MV-4-11 (cell line): ENCODE measurements at places on chromosomes 5 and 9.

DNA sequence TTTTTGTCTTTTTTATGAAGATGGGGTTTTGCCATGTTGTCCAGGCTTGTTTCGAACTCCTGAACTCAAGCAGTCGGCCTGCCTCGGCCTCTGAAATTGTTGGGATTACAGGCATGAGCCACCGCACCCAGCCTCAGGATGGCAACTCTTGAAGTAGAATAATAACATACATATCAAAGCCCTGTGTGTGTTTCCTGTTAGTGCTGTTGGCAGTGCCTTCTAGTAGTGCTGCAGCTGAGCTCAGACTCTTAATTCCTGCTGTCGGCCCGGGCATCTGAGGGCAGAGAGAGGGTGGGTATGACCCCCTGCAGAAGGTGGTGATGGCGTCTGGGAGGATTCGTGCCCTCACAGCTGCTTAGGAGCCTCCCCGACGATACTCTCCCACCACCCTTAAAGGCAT is 227.2 kb downstream of the PDZD2 start:
- DNase-seq: no peak

GRCh38 chr5:119288379-119289033 is 67.3 kb upstream of the TNFAIP8 start:
- DNase-seq: no peak

- DNase-seq: no peak
Measured at GRCh38 chr5:66616520-66617225, 20.5 kb downstream of the MAST4 start.

- DNase-seq: no peak
Measured at GRCh38 chr5:68077349-68077894, 138.1 kb upstream of the PIK3R1 start.

DNA sequence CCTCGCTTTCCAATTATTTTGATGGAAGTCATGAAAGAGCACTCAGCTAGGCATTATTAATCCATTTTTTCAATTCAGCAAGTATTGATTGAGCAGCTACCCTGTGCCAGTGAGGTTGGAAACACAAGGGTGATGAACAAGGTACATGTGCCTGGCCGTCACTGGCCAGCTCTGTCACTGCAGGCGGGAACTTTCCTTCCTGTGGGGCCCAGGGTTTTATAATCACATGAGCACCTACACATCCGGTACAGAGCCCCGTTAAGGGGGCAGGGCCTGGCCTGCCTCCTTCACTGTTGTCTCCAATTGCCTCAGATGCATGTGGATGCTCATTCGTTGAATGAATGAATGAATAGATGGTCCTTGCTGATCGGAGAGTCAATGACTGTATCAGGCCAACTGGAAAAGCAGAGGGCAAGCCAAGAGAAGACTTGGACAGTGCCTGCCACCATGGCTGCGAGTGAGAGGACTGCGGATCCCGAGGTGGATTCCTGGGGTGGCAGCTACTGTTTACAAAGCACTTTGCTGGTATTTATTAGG is 55.9 kb upstream of the KCNMB1 start:
- DNase-seq: no peak

DNA sequence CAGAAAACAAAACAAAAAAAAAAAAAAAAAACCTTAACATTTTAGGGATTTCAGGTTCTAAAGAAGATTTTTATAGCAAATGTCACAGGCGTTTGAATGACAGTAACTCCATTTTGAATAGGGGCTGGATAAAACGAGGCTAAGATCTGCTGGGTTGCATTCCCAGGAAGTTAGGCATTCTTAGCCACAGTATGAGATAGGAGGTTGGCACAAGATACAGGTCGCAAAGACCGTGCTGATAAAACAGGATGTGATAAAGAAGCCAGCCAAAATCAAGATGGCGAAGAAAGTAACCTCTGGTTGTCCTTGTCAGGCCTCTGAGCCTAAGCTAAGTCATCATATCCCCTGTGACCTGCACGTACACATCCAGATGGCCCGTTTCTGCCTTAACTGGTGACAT is 425.6 kb upstream of the PTPRD start:
- DNase-seq: no peak

GRCh38 chr9:136570916-136571315 is 25.1 kb upstream of the NOTCH1 start:
- DNase-seq: no peak
